ENCODE measurements at places on chromosomes 4 and X. TPM values are rescaled to one million over a fixed set of nuclear protein-coding genes. Genes with fewer than 3 reads are reported as not detected.

DNA sequence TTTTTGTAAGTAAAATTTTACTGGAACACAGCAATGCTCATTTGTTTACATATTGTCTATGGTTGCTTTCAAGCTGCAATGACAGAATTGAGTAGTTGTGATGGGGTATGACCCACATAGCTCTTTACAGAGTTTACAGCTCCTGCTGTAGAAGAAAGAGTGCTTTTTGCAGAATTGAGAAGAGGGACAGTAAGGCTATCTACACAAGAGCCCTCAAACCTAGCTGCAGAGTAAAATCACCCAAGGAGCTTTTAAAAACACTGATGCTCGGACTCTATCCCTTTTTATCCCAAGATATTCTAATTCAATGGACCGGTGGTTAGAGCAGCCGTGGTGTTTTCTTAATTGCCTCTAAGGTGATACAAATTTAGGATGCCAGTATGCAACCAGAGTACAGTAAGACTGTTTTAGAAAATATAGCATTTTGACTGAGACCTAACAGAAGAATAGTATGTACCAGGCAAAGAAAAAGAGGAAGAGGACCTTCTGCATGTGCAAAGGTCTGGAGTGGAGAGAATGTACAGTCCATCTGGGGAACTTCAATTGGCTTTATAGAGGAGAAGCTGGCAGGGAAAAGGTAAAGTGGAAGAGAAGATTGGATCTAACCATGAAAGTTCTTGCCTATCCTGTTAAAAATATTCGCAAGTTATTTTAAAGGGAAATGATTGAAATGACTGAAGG, 663.6 kb upstream of the CPEB2 start:
- DNase-seq: no peak
- H3K27me3 ChIP-seq: no peaks in the 10 kb centered on the region
- no peaks in the 10 kb centered on the region for H3K4me1 ChIP-seq

DNA sequence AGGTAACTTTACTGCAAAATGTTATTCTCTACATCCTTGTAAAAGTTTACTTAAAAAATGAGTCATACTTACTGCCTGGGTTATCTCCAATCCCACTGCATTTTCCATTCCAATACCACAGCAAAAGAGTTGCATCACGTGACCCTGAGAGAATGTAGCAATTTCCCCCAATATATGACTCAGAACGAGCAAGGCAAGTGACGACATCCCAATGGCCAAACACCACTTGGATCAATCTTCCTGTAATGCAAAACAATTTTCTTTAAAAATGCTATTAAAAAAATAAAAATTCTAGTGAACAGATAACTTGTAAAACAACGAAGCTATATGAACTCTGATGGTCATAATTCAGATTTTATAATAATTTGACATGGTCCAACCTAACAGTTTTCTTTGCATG, 224.3 kb downstream of the DCLK2 start:
- no peak overlapping the region for H3K4me3 ChIP-seq
- no peak for DNase-seq
- no peaks in the 10 kb centered on the region for H3K36me3 ChIP-seq
- no peaks in the 10 kb centered on the region for H3K4me1 ChIP-seq
- H3K27ac ChIP-seq: no peak overlapping the region

GRCh38 chr4:187332141-187332540, 608.5 kb upstream of the FAT1 start:
- no peak overlapping the region for H3K4me3 ChIP-seq
- H3K27me3 ChIP-seq: no peaks in the 10 kb centered on the region
- no peak for DNase-seq
- no peak overlapping the region for H3K27ac ChIP-seq
- no peaks in the 10 kb centered on the region for H3K36me3 ChIP-seq

DNA sequence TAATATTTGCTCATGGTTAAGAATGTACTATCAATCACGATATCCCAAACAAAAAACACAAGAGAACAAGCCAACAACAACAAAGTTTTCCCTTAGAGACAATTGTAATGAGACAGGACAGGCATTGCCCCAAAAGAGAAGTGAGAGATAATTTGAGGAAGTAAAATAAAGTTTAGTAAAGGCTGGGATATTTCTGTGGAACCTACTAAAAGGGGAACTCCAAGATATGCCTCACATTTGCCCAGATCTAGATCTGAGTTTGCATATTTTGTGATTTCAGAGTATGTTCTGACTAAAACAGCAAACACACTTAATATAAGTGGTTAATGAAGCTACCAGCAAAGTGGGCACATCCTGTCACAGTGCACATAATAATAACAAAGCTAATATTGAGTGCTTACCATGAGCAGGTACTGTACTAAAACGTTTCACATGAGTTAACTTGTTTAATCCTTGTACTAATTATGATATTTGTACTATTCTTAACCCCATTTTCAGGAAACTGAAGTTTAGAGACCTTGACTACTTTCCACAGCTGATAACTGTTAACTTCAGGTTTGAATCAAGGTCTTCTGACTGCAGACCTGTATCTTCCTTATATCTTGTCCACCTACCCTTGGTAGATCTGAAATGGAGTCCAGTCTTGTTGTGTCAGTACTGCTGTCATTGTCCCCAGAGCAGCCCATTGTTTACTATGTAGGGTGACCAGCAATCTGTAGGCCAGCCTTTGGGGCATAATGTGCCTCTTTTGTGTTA, 26.0 kb upstream of the BMP2K start:
- DNase-seq: no peak
- no peaks in the 10 kb centered on the region for H3K27me3 ChIP-seq
- H3K4me3 ChIP-seq: no peak overlapping the region
- no peaks in the 10 kb centered on the region for H3K4me1 ChIP-seq
- H3K27ac ChIP-seq: no peak overlapping the region

- no peaks in the 10 kb centered on the region for H3K36me3 ChIP-seq
- H3K27me3 ChIP-seq: peaks cover 31% of the 10 kb centered on the region
- no peak overlapping the region for H3K4me3 ChIP-seq
- H3K4me1 ChIP-seq: no peaks in the 10 kb centered on the region
- peak; percentile 24 for DNase-seq
- H3K27ac ChIP-seq: no peak overlapping the region
Observed at GRCh38 chrX:17369309-17369708, 5.7 kb upstream of the NHS start.

DNA sequence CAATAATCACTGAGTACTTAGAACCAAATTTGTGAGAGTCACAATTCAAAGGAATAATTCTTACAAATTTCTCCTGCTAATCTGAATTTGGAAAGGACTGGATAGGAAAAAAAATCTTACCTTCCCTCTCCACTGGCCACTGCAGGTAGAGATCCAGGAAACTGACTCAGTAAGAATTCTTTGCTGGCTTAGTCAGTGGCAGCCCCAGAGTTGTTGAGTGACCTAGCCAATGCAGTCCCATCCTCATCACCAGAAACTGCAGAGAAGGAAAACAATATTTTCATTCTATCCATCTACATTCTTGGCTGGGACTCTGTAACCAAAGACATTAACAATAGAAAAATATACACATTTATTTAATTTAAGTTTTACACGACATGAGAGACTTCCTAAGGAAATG, 572.0 kb downstream of the ADGRL3 start:
- H3K36me3 ChIP-seq: no peaks in the 10 kb centered on the region
- H3K27me3 ChIP-seq: no peaks in the 10 kb centered on the region
- H3K27ac ChIP-seq: no peak overlapping the region
- H3K4me1 ChIP-seq: no peaks in the 10 kb centered on the region

DNA sequence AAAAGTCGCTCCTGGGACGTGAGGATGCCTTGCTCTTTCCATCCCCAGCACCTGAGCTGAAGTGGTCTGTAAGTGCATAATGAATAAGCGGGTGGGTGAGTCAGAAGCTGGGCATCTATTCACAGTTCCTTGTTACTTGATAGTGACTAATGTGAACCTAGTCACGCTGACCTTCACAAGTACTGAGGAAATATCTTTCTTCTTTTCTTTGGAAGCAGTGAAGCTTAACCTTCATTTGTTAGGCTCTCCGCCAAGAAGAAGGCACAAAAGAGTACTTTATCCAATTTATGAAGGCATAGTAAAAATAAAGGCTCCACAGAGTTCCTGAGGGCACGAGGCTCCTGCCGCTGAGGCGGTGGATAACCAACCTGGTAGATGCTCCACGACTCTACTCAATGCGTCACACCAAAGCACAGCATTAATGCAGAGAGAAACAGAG, 475.7 kb upstream of the SLIT2 start:
- peak; percentile 7 for DNase-seq
- no peak overlapping the region for H3K27ac ChIP-seq
- H3K27me3 ChIP-seq: no peaks in the 10 kb centered on the region
- H3K4me1 ChIP-seq: peaks cover 3% of the 10 kb centered on the region
- H3K36me3 ChIP-seq: no peaks in the 10 kb centered on the region

GRCh38 chr4:17690135-17690534, 75.7 kb downstream of the MED28 start:
- DNase-seq: no peak
- H3K27ac ChIP-seq: no peak overlapping the region
- no peaks in the 10 kb centered on the region for H3K27me3 ChIP-seq
- H3K4me3 ChIP-seq: no peak overlapping the region

- H3K36me3 ChIP-seq: peaks cover 2% of the 10 kb centered on the region
- H3K4me1 ChIP-seq: no peaks in the 10 kb centered on the region
- peaks cover 10% of the 10 kb centered on the region for H3K27me3 ChIP-seq
- H3K27ac ChIP-seq: no peak overlapping the region
Observed at GRCh38 chrX:53357799-53358530, 64.5 kb downstream of the SMC1A start.

DNA sequence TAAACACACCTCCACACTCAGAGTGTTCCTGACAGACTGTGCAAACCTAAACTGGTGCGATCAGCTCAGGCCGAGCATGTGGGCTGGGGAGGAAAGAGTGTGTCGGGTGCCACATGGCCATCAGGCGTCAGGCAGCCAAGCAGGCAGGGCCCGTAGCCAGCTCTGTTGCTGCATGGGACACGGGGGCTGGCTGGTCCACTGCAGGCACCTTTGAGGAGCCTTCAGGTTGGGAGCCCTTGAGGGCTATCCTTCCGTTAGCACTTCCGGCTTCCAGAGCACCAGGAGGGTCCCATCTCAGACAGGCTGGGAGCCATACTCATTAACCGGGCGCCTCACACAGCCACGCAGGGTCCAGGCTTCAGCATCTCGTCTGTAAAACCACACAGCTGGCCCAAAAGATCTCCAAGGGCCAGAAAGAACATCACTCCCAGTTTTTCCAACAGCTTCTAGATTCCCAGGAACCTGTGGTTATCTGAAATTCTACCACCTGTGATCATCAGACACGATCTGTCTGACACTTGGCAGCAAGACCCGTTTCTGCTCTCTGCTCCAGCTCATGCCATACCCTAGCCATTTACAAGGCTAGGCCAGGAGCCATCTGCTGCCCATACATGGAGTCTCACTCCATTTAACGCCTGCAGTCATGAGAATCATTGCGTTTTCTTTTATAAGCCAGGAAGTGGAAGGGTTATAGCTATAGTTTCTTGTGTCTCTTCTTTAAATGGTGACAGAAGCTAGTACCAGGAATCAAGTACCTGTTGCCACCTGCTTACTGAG, 87.5 kb downstream of the NSUN7 start:
- H3K27me3 ChIP-seq: no peaks in the 10 kb centered on the region
- peaks cover 18% of the 10 kb centered on the region for H3K4me1 ChIP-seq
- no peak overlapping the region for H3K4me3 ChIP-seq
- peaks cover 33% of the 10 kb centered on the region for H3K36me3 ChIP-seq

DNA sequence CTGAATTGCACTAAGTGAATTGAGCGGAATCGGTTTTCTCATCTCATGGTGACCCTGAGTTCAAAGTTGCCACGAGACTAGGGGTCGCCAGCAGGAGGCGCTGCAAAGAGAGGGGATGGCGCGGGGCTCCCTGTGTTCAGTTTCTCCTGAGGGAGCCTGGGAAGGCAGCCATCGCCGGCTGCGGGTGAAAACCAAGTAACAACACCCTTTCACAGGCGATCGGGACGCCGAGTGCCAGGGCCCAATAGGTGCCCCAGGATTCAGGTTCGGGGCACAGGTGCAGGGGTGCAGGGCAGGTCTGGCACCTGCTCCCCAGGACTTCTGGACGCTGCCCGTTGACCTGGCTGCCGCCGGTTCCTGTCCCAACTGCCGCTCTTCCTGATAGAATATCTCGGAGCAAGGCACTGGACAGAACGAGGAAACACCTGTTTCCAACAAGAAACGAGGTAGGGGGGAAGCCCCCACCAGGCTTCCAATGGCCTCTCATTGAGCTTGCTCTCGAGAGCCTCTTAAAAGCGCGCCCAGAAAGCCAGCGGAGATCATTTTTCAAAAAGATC, 1.1 kb upstream of the FGF16 start:
- H3K4me3 ChIP-seq: no peak overlapping the region
- peaks cover 16% of the 10 kb centered on the region for H3K4me1 ChIP-seq
- H3K27me3 ChIP-seq: peaks cover 23% of the 10 kb centered on the region
- peak; percentile 2 for DNase-seq
- H3K36me3 ChIP-seq: no peaks in the 10 kb centered on the region

GRCh38 chr4:154528869-154529268, 21.3 kb downstream of the PLRG1 start:
- no peak overlapping the region for H3K4me3 ChIP-seq
- no peak for DNase-seq
- no peaks in the 10 kb centered on the region for H3K4me1 ChIP-seq
- no peaks in the 10 kb centered on the region for H3K27me3 ChIP-seq
- H3K36me3 ChIP-seq: no peaks in the 10 kb centered on the region

GRCh38 chr4:7183161-7183560, 9.2 kb upstream of the SORCS2 start:
- H3K36me3 ChIP-seq: no peaks in the 10 kb centered on the region
- H3K4me1 ChIP-seq: no peaks in the 10 kb centered on the region
- DNase-seq: no peak
- no peak overlapping the region for H3K27ac ChIP-seq
- no peak overlapping the region for H3K4me3 ChIP-seq
- H3K27me3 ChIP-seq: peaks cover 7% of the 10 kb centered on the region

DNA sequence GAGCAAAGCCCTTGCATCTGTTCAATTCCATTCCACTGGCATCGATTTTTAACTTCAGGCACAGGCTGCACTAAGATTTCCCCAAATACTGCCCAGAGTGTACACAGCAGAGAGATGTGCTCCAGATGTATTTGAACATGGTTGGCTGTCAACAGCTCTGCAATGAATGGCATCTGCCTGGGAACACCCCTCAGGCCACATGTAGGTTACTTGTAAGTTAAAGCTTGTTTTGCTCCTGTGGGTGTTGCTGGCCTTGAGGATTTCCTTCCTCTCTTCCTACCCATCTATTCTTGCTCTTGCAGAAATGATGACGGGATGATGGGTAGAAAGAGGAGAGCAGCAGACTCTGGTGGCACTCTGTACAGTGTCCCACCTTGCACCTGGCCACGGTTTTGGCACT, 69.3 kb upstream of the HELT start:
- no peak for DNase-seq
- peaks cover 3% of the 10 kb centered on the region for H3K27me3 ChIP-seq
- no peak overlapping the region for H3K27ac ChIP-seq
- H3K36me3 ChIP-seq: no peaks in the 10 kb centered on the region
- no peaks in the 10 kb centered on the region for H3K4me1 ChIP-seq
- no peak overlapping the region for H3K4me3 ChIP-seq

- no peaks in the 10 kb centered on the region for H3K4me1 ChIP-seq
- H3K27me3 ChIP-seq: no peaks in the 10 kb centered on the region
- no peak for DNase-seq
- no peak overlapping the region for H3K4me3 ChIP-seq
- no peak overlapping the region for H3K27ac ChIP-seq
Observed at GRCh38 chrX:7690842-7691241, 152.1 kb upstream of the VCX start.

PABPC1L2A gene
- total RNA-seq: 1.7 TPM

KLHL2 gene
- total RNA-seq: 27.7 TPM

GAGE12J gene
- total RNA-seq: not detected

All from spinal cord (tissue), 10 donors.